ENCODE measurements at places on chromosomes 12 and 14.

DNA sequence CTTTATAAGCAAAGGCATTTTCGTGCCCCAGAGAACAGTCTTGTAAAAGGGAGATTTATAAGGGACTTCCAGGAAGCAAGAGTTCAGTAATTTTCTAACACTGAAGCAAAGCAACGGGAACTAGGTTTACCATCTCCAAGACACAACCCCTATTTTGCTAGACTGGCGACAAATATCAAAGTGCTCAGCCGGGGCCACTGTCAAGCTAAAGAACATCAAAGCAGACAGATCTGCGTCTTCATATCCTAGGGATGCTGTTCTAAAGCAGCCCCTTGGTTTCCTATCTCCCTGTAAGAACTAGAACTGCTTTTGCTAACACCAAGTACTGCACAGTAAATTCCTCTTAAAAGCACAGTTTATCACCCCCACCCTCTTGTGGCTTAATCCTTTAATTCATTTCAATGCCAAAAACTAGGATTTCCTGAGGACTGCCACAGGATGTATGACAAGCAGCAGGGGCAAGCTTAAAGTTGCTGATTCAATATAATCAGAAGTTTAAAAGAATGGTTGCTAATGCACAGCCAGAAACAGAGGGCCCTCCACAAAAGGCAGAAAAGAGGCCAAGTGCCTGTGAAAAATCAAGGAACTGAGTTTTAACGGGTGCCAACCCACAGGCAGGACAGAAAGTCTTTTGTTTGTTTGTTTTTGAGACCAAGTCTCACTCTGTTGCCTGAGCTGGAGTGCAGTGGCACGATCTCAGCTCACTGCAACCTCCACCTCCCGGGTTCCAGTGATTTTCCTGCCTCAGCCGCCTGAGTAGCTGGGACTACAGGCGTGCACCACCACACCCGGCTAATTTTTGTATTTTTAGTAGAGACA lies 44.0 kb upstream of the ISM2 start:
- DNase-seq = no peak

- DNase-seq = no peak
These were observed 243.1 kb upstream of the FOXN3 start for GRCh38 chr14:89660166-89660565.

DNA sequence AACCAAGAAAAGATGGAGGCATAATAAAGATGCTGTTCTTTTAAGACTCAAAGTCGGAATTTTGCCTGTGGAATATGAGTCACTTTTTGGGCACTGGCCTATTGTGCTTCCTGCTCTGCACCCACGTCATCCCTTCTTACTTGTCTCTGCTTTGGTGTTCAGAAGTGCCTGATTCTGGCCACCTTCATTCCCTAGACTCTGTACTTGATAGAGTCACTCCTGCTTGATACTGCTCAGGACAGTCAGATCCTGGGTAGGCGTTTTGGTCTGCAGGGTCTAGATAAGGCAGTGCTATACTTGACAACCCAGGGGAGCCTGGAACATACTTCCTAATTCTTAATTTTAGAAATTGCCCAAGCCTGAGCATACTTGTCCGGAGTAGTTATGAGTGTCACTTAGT lies 1.9 kb downstream of the LRRK2 start:
- no peak for DNase-seq

DNA sequence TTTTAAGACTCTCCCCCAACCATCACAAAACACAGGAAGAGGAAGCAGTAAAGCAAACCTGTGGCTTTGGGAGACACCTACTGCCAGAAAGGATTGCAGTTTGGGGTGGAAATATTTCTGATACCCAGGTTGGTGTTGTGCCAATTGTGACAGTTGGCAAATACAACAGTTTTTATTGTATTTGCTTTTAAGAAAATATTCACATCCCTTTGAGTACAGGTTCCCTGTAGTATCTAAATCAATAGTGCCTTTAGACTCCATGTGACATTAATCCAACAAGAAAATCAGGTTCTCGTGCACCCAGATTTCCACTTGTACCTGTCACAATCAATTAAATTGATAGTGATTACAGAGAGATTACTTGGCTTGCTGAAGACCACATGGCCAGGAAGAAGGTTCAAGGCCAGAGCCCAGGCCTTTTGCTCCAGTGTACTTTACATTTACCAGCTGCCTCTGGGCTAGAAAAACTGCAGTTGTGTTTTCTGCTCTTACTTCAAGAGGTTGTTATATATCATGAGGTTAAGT lies 361.2 kb downstream of the ATP23 start:
- DNase-seq = no peak

- no peak for DNase-seq
These were observed 56.3 kb downstream of the FGD4 start for GRCh38 chr12:32455607-32456071.

DNA sequence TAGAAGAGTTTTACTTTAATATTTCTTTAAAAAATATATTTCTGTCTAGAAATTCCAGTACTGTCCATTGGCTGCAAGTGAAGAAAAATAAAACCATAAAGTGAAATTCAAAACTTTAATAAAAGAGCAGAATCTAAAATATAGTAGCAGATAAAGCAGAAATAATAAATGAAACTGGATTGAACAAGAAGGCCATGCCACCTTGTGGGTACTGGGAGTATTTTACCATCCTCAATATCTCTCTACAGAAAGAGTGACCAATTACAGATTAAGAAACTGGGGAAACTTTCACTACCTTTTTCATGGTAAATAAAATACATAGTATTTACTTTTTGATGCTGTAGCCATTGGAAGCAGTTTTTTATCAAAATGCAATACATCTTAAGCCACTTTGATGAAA lies 220.5 kb downstream of the BCAT1 start:
- DNase-seq = no peak

DNA sequence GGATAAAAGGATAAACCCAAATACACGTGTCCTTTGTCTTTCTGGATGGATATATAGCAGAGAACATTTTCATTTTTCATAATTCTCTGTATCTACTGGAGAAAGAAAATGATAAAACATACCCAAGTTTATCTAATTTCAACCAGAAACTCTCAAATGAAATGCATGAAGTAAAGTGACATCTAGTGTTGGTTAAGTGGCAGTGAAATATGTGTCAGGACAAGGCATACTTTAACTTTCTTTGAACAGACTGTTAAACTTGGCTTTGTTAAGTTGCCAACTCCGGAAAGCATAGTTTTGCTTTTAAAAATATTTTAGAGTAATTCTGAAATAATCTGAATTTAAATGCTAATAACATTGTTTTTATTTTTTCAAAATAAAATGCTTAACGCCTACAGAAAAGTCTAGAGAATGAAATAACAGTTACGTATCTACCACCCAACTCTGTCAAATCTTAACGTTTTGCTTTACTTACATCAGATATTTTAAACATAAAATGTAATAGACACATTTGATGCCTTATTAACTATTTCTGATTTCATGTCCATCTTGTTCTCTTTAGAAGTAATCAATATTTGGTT lies 25.2 kb upstream of the NTN4 start:
- no peak for DNase-seq

- DNase-seq = no peak
These were observed 12.5 kb downstream of the PCNX1 start for GRCh38 chr14:70919774-70920173.

DNA sequence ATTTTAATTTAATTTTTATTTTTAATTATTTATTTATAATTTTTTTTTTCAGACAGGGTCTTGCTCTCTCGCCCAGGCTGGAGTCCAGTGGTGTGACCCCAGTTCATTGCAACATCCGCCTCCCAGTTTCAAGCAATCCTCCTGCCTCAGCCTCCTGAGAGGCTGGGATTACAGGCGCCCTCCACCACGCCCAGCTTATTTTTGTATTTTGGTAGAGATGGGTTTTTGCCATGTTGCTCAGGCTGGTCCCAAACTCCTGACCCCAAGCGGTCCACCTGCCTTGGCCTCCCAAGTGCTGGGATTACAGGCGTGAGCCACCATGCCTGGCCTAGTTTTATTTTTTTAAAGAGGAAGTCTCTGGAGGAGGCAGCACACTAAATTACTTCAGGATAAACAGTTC lies 13.7 kb upstream of the PEBP1 start:
- DNase-seq = no peak

DNA sequence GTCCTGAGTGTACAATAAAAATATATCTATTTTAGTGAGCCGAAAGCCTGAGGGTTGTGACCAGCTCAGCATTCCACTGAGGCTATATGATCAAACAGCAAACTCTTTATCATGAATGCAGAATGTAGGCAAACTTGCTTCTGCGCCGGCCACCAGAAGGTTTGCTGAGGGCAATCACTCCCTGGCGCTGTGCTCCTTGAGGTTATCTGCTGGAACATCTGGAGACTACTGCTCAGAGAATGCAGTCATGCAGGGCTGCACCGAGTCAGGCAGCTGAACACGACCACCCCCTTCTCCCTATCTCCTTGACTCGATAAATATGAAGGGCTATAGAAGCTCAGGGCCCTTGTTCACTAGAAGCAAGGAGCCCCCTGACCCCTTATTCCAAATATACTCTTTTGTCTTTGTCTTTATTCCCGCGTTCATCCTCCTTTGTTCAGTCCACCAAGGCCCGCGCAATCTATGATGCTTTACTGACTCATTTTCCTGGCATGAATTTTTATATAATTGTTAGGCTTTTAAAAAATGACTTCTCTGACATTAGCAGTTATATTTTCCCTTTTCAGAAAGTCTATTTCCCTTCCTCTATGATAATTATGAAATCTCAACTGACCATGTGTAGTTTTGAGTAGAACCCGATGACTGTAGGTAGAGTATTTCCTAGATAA lies 1089.3 kb downstream of the SLC16A7 start:
- DNase-seq = no peak

- no peak for DNase-seq
These were observed 75.2 kb downstream of the LRRC74A start for GRCh38 chr14:76901171-76902055.

DNA sequence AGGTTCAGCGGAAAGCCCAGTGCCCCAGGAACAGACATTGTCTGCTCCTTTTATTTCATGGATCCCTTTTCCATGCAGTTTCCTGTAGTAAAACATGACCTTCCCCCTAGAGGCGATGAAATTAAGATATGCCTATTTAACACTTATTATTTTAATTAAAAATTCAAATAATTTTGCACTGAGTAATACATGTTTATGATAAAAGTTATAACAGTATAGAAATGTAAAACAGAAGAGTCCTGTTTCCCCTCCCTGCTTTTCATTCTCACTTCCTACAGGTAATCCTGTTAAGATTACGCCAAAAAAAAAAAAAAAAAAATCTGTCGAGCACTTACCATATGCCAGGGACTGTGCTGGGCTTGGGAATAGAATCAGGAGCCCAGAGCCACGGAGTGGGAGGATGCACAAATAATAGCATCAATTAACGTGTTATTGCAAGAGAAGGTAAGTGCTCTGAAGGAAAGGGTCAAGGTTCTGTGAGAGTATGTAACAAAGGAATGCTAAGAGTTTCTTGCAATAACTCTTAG lies 830 bp upstream of the LPCAT3 start:
- DNase-seq = no peak

DNA sequence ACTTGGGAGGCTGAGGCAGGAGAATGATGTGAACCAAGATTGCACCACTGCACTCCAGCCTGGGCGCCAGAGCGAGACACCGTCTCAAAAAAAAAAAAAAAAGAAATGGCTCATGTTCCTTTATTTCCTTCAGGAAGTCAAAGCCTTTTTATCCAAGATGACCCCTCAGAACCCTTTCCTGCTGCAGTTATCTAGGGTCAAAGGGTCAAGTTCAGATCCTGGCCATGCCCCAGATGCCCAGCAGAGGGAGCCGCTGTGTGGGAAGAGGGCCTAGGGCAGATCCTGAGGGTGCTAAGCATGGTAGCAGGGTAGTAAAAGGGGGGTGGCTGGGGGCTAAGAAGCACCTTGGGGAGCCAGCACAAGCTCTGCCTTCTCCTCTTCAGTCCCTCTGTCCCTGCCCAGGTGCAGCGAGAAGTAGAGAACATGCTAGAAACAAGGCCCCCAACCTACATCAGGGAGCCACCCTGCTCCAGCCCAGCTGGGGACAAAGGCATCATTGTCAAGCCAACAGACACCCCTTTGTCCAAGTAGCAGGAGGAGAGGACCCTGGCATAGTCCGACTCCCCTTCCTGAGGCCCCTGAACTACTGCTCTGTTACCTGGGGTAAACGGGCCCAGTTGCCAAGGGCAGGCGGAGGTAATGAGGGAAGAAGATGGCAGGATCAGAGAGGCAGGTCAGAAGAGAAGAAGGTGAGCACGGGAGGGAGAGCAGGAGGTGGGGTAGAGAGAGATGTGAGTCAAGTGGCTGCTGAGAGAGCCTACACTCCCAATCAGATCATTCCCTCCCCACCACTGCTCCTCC lies 6.5 kb downstream of the NFE2 start:
- peak; percentile 48 for DNase-seq

DNA sequence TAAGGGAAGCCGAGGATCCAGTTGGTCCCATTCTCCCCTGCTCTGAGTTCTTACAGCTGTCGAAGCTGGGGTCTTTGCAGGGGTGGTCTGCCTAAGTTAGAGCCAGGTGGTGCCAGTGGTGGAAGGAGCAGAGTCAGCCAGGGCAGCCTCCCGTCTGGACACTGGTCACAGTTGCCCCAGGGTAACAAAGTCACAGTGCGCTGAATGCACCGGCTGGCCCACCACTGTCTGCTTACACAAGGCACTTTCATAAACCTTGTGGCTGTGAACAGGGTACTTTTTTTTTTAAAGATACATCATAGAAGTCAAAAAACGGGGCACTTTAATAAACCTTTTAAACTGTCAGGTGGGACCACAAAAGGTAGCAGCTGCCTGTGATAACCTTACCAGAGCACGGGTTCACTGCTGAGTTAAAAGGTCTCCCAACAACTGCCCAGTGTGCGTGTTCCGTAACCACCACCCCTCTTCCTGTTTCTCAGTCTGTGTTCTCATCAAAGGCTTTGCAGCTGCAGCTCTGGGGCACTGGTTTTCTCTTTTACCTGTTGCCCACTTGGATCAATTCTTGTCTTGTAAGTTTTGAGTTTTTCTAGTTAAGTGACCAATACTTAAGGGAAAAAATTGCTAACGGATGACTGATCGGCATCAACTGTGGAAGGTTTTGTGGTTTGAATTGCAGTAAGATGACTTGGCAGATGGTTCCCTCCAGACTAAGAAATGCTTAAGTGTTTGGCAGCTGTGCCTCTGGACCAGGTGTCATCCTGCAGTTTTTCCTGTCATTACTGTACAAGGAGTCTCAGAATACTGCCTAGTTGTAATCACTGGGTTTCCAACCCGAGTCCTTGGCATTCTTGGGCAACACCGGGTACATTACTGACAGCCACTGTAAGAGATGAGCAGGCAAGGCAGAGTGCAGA lies 55.9 kb downstream of the DYNC1H1 start:
- DNase-seq = no peak

DNA sequence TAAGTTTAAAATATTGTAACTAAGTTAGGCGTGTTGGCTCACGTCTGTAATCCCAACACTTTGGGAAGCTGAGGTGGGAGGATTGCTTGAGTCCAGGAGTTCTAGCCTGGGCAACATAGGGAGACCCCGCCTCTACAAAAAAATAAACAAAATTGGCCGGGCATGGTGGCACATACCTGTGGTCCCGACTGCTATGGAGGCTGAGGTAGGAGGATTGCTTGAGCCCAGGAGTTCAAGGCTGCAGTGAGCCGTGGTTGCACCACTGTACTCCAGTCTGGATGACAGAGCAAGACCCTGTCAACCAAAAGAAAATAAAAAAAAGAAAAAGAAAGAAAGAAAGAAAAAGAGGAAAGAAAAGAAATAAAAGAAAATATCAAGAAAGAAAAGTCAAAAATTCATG lies 72.5 kb downstream of the TSPAN11 start:
- DNase-seq = no peak

Data from omental fat pad (tissue), 4 donors.